Endothelial cell (in vitro differentiated cells): ENCODE measurements at places on chromosomes 7 and 10. TPM values are rescaled to one million over a fixed set of nuclear protein-coding genes. Genes with fewer than 3 reads are reported as not detected.

SHTN1 gene
- 106 TPM for total RNA-seq

GPR15LG gene
- not detected for total RNA-seq

OR13A1 gene
- not detected for total RNA-seq

HOXA11 gene
- not detected for total RNA-seq

NUP42 gene
- 32.4 TPM for total RNA-seq

ELFN1 gene
- 10.6 TPM for total RNA-seq

GIMAP1 gene
- total RNA-seq = 3.6 TPM

SPAM1 gene
- total RNA-seq = not detected

RELN gene
- total RNA-seq = 2.3 TPM

NPTX2 gene
- 0.44 TPM for total RNA-seq
